Tibial artery (tissue), 4 donors: ENCODE measurements at places on chromosomes 16 and 17.

DNA sequence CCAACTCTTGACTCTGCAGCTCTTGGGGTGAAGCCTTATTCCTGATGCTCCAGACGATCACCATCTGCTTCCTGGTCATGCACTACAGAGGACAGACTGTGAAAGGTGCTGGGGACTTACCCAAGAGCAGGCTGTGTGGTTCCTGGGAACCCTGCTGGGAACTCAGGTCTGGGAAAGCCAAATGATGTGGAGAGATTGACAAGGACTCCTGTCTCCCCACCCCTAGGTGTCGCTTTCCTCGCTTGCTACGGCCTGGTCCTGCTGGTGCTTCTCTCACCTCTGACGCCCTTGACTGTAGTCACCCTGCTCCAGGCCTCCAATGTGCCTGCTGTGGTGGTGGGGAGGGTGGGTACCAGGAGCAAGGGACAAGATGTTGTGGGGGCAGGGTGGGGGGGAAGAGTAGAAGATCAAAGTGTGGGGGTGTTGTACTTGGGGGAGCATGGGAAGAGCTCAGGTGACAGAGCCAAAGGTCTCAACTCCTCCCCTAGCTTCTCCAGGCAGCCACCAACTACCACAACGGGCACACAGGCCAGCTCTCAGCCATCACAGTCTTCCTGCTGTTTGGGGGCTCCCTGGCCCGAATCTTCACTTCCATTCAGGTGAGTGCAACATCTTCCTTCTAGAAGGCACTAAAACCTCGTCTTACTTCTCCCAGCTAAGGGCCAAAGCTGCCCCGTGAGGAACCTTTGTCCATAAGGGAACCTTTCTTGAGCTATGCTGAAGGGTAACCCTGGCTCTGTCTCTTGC, 3.0 kb downstream of the SOX15 start:
- H3K27me3 ChIP-seq: no peaks in the 10 kb centered on the region
- no peak overlapping the region for H3K27ac ChIP-seq
- no peak overlapping the region for H3K4me3 ChIP-seq
- no peak for DNase-seq

DNA sequence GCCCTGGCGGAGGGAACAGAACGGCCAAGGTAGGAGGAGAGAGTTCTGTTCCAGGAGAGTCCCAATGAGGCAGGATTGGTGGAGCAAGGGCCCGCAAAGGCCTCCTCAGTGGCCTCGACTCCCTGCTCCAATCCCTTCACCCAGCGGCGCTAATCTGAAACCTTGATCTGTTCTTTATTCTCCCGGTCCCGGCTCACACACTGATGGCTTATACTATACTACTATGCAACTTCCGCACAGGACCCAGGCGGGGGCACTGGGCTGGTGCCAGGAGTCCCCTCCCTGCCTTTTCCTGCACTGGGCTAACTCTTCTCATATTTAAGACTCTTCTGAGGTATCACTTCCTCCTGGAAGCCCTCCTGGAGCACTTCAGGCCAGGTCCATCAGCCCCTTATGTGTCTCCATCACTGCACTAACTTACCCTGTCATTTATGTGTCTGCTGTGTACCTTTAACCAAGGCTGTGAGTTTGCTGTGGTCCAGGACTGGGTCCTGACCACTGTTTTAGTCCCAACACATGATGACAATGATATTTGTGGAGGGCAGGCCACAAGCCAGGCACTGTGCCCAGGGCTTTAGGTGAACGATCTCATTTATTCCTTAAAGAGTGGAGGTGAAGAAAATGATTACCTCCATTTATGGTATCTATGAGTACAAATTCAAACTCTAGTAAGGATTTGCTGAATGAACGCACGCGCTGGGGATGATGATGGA, 6.8 kb downstream of the CCDC102A start:
- H3K4me3 ChIP-seq: no peak overlapping the region
- peaks cover 36% of the 10 kb centered on the region for H3K4me1 ChIP-seq
- H3K36me3 ChIP-seq: no peaks in the 10 kb centered on the region
- DNase-seq: peak; percentile 14
- no peaks in the 10 kb centered on the region for H3K27me3 ChIP-seq

GRCh38 chr17:82205720-82206508, 6.7 kb downstream of the CCDC57 start:
- DNase-seq: peak; percentile 87
- H3K4me1 ChIP-seq: peaks cover 9% of the 10 kb centered on the region
- peak overlapping the region; percentile 53 for H3K27ac ChIP-seq

GRCh38 chr16:67967183-67967957, 1.1 kb downstream of the SLC12A4 start:
- H3K27me3 ChIP-seq: no peaks in the 10 kb centered on the region
- DNase-seq: no peak
- H3K4me3 ChIP-seq: peak overlapping the region; percentile 98
- peaks cover 55% of the 10 kb centered on the region for H3K4me1 ChIP-seq

DNA sequence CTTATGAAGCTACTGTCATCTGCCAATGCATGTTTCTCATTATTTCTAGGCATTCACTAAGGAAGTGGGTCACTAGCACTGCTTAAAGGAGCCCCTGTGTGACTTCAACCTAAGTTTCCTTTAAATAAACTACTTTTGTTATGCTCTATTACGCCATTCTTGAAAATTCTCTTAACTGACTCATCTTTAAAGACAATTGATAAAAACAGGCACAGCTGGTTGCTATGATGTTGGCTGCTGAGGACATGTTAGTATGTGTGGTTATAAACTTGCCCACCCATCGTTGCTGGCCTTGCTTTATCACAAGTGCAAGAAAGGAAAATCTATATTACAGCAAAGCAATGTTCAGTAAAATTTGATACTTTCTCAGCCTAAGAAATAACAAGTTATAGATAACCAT, 75.8 kb upstream of the CNTNAP4 start:
- no peaks in the 10 kb centered on the region for H3K36me3 ChIP-seq
- DNase-seq: no peak
- no peak overlapping the region for H3K27ac ChIP-seq
- H3K4me1 ChIP-seq: no peaks in the 10 kb centered on the region
- no peaks in the 10 kb centered on the region for H3K27me3 ChIP-seq
- no peak overlapping the region for H3K4me3 ChIP-seq

- H3K27ac ChIP-seq: no peak overlapping the region
- peaks cover 31% of the 10 kb centered on the region for H3K4me1 ChIP-seq
- no peak overlapping the region for H3K4me3 ChIP-seq
- peaks cover 12% of the 10 kb centered on the region for H3K36me3 ChIP-seq
Observed at GRCh38 chr16:67676516-67676915, 9.9 kb downstream of the C16orf86 start.

- DNase-seq: no peak
- no peak overlapping the region for H3K27ac ChIP-seq
- H3K36me3 ChIP-seq: no peaks in the 10 kb centered on the region
- H3K27me3 ChIP-seq: peaks cover 4% of the 10 kb centered on the region
Observed at GRCh38 chr17:38667787-38668122, 7.0 kb downstream of the EPOP start.

- no peaks in the 10 kb centered on the region for H3K27me3 ChIP-seq
- H3K4me1 ChIP-seq: no peaks in the 10 kb centered on the region
- no peak for DNase-seq
Observed at GRCh38 chr17:82887255-82888164, 47.7 kb upstream of the ZNF750 start.
